ENCODE measurements at places on chromosomes 4 and X.

- DNase-seq, result no peak
These were observed 94.0 kb upstream of the RBPJ start for GRCh38 chr4:26226629-26227376.

GRCh38 chrX:86946569-86946968 lies 571.0 kb upstream of the KLHL4 start:
- DNase-seq, result peak; percentile 14

DNA sequence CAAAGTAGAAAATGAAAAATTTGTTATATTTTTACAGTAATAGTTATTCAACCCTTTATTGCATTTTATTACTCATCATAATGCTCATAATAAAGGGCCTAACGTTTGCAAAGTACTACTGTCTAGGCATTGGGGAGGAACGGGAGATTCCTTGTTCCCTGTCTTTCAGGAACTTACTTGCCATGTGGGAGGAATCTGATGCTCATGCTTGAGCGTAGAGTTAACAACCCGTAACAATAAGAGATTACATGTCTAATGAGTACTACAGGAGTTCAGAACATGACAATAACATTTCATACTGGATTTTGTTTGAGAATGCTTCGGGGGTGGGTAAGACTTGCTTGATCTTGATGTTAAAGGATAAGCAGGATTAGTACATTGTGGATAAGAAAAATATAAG lies 2.9 kb downstream of the CCSER1 start:
- DNase-seq, result no peak

DNA sequence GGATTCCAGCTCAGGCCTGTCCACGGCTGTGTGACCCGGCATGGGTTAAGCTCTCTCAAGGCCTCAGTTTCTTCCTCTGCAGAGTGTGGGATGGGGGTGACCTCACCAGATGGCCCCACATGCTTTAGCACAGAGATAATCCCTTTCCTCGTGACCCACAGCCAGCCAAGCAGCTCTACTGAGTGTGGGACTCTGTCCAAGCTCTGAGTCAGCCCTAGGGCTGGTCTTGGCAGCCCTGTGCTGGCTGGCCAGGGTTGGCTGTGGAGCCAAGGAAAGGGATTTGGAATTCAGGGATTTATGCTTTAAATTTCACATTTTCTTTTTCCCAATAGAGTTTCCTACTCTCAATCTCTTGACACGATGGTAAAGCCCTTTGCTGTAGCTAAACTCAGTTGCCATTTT lies 19.7 kb upstream of the SPON2 start:
- no peak for DNase-seq

- no peak for DNase-seq
These were observed 347.8 kb upstream of the PITX2 start for GRCh38 chr4:110970642-110971041.

DNA sequence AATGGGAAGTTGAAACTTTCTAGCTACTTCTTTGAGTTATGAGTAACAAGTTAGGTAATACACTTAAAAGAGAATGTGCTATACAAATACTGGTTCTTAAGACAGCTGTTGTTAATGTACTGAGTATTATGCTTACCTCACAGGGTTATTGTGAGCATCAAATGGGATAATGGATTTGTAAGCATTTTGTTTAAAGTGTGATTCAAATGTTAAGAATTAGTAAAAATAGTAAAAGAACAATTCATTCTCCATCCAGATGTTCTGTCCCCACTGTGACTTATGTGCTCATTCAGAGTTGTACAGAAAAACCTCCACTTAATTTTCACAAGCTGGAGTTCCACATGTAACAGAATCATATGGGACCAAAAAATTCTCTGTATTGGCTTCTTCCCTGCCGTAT lies 63.6 kb downstream of the AR start:
- DNase-seq, result no peak

GRCh38 chrX:9644335-9644734 lies 121.3 kb downstream of the GPR143 start:
- DNase-seq, result no peak

DNA sequence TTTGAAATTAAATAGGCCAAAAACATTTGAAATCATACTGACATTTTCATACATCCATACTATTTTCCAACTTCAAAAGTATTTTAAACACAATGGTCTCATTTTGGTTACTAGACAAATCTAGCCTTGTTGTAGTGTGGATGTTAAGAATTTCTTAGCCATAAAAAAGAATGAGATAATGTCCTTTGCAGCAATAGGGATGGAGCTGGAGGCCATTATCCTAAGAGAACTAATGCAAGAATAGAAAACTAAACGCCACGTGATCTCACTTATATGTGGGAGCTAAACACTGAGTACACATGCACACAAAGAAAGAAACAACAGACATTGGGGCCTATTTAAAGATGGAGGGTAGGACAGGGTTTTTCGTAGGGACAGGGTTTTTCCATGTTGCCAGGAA lies 153.8 kb downstream of the CCSER1 start:
- no peak for DNase-seq

- no peak for DNase-seq
These were observed 532.8 kb downstream of the IL15 start for GRCh38 chr4:142169216-142169615.

DNA sequence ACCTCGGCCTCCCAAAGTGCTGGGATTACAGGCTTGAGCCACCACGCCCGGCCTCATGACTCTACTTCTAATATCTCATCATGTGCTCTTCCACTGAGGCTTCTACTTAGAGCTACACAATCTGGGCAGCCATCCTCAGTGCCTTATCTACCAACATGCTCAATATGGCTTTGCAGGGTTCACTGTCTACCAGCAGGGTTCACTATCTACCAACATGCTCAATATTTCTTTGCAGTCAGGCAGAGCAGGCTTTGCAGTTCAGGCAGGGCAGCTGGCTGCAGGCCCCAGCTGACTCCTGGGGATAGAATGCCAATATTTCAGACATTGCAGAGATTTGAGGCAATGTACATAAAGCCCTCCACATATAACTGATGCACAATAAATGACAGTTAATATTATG lies 47.5 kb downstream of the PKD2 start:
- no peak for DNase-seq

DNA sequence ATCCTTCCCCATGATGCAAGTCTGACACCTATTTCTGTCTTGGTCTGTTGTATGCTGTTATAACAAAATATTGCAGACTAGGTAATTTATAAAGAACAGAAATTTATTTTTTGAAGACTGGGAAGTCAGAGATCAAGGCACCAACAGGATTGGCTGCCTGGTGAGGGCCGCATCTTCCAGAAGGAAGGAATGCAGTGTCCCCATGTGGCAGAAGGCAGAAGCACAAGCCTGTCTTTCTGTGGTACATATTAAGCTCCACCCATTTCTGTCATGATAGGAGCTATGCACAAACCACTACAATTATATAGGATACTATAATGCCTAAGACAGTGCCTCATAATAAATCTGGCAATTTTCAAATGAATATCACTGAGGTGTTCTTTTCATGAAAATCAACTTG lies 502.3 kb upstream of the DIAPH2 start:
- DNase-seq, result no peak

DNA sequence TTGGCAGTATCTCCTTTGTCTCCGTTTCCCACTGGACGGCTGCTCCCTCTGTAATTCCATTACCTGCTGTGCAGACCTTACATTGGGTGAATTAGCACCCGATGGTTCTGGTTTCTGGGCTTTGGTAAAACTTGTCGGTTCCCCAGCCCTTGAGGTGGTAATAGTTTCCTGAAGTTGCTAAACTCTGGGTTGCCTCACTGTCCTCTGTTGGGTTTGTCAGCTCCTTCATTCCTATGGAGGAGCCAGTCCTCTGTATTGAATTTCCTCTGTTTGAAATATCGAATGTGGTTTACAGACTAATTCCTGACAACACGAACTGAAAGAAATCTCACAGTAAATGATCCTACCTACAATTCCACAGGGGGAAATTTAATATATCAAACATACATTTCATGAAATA lies 591.3 kb upstream of the FTHL17 start:
- no peak for DNase-seq

GRCh38 chr4:8862800-8863685 lies 8.6 kb downstream of the HMX1 start:
- DNase-seq, result no peak

GRCh38 chrX:10240918-10241317 lies 84.1 kb downstream of the CLCN4 start:
- DNase-seq, result no peak

DNA sequence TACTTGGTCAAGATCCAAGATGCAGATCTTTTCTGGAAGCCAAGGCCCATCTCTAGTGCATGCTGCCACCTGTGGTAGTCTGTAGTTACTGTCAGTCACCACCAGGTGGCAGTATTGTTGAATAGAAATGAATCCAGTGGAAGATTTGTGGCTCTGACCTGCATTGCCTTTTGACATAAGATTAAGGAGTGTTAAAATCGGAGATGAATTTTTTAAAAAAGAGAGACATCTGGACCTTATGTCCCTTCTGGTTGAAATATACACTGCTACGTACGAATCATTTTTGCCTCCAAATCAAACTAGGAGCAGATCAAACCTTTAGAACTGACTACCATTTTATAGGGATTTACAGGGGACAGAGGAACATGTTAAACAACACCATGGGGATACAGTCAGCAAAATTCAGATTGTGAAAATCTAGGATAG lies 46.9 kb upstream of the RHOH start:
- DNase-seq, result peak; percentile 18

GRCh38 chr4:30721185-30722091 lies 1.3 kb downstream of the PCDH7 start:
- no peak for DNase-seq

GRCh38 chr4:141802333-141802732 lies 165.9 kb downstream of the IL15 start:
- no peak for DNase-seq

DNA sequence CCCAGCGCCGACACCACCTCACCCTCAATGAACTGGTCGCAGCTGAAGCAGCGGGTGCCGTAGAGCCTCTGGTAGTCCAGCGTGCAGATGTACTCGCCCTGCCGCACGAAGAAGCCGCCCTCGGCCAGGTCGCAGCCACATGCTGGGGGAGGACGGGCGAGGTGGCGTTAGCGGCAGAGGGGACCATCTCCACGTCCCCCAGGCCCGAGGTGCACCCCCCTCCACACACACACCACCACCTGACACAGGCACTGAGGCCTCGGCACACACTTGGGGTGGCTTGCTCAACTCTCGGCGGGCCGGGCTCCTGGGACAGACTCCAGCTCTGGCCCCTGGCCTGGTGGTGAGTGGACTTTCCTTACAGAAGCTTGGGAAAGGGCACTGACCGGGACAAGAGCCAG lies 61.5 kb downstream of the ABLIM2 start:
- no peak for DNase-seq

DNA sequence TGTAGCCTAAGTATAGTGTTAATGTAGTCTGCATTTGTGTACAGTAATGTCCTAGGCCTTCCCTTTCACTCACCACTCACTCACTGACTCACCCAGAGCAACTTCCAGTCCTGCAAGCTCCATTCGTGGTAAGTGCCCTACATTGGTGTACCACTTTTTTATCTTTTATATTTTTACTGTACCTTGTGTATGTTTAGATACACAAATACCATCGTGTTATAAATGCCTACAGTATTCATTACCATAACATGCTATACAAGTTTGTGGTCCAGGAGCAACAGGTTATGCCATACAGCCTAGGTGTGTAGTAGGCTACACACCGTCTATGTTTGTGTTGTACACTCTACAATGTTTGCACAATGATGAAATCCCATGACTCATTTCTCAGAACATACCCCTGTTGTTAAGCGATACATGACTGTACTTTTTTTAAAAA lies 15.4 kb downstream of the TSPAN5 start:
- DNase-seq, result no peak

DNA sequence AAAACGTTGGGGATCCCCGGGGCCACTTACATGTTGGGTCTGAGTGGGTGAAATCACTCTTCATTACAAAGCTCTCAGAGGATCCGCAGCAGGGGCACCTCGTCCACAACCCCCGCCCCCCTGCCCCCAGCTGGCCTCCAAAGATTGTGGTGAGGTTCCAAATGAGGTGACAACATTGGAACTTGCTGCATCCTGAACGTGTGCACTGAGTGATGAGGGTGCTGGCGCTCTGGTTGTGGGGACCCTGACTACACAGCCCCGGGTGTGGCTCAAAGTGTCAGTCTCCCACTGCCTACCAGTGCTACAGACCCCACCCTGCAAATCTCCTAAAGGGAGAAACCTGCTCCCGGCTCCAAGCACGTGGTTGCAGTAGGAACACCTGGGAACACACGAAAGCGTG lies 111.9 kb downstream of the PHKA2 start:
- no peak for DNase-seq

GRCh38 chr4:184896868-184897715 lies 71.3 kb upstream of the ACSL1 start:
- no peak for DNase-seq

GRCh38 chr4:48653217-48654014 lies 126.7 kb downstream of the FRYL start:
- no peak for DNase-seq

DNA sequence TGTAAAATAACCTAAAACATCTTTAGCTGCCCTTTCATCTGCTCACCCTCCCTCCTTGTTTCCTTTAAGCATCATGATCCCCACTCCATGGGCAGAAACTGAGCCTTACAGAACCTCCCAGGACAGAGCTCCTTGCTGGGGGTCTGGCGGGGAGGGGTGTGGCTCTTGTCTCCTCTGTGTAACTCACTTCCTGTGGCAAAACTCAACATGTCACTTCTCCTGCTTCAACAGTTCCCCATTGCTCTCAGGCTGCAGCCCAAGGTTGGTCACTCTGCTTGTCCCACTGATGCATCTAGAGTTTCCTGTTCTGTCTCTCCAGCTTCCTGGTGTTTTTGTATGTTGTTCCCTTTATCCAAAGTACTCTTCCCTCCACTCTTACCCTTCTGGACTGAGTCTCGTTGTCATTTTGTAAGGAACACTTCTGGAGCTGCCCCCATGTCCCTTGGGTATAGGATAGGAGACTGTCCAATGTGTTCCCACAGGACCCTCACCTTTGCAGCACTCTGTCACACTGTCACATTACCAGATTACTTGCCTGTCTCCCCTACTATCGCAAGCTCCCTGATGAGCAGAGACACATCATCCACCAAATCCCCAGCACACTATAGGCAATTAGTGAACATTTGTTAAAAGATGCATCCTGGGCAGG lies 19.6 kb downstream of the TMEM31 start:
- DNase-seq, result no peak

GRCh38 chrX:57929373-57929772 lies 19.1 kb upstream of the ZXDA start:
- no peak for DNase-seq

- DNase-seq, result peak; percentile 37
These were observed at the start of gene TBC1D14 for GRCh38 chr4:6909113-6909969. Gene TBC1D14 (plus strand): TSS chr4:6909826. CDS start chr4:6923390, 13,564 bp downstream.

GRCh38 chr4:152454398-152455011 lies 81.4 kb downstream of the FBXW7 start:
- no peak for DNase-seq

- no peak for DNase-seq
These were observed 49.0 kb upstream of the SHISA3 start for GRCh38 chr4:42348247-42348646.

- DNase-seq, result no peak
These were observed 146.2 kb downstream of the KCNIP4 start for GRCh38 chr4:21802406-21802805.

DNA sequence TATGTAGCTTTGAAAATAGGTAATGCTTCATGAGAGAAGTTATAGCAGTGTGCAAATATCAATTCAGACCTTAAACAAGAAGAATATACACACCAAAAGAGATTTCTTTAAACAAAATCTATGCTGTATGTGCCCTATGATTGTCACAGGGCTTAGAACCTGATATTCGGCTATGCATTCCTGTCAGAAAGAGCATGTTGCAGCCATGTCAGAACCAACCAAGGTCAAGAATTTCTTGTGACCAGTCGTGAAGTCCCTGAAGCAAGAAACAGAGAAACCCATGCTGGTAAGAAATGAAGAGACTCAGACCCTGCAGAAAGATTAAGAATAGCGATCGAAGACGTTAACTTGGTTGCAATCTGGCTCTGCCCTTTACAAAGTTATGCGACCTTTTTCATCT lies 210.3 kb upstream of the SPIN4 start:
- DNase-seq, result no peak

All from NCI-H2081 treated with DMSO at 0.1 percent for 48 hours (cell line).